Epithelial cell of prostate (primary cell): ENCODE measurements at places on chromosomes 12 and 14.

- DNase-seq, result peak; percentile 20
Measured at GRCh38 chr12:89833337-89834252, 125.0 kb upstream of the ATP2B1 start.

DNA sequence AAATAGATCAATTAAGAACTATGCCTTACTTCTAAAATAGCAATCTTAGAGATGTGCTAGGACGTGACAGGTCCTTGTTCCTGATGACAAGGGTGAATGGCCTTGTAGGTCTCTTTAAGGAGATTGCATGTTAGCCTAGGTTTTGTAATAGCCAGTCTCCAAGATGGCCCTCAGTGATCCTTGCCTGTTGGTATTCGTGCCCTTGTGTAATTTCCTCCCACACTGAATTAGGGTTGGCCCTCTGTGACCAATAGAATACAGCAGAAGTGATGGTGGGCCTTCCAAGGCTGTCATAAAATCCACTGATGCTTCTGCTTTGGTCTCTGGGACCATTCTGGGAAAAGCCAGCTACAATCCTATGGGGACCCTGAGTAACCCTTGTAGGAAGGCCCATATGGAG is 38.2 kb upstream of the SNX6 start:
- no peak for DNase-seq

DNA sequence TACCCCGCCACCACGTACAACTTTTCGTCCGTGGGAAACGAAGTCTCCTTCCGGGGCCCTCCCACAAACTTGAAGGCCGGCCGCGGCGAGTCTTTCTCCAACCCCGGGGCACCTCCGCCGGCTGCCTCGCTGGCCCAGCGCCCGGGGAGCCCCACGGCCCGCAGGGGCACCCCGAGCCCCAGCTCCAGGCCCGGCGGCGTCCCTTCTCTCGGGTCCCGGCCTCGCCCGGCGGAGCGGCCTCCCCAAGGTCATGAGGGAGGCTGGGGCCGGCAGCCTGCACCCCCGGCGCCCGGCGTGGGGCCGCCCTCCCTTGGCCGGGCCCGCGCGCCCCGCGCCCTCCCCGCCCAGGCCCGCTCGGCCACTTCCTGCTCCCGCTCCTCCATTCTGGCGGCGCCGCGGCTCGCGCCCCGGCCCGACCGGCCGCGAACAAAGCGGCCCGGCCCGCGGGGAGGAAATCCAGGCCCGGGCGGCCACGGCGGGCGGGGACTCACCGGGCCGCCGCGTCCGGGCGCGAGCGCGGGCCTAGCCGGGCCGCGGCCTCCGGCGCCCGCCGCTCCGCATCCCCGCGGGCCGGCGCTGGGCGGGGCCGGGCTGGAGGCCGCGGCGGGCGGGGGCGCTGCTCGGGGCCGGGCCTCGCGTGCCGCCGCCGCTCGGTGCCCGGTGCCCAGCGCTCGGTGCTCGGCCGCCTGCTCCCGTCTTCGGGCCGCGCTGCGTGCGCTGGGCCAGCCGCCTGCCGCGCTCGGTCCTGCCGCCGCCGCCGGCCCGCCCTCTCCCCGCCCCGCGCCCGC is at the start of gene AKT1:
Gene AKT1, minus strand, starts transcription at position 756 of the 788 bp plus-strand sequence. CDS start 3,105 bp downstream, outside the sequence.
- no peak for DNase-seq

- DNase-seq, result peak; percentile 27
Measured at GRCh38 chr12:69298947-69299346, 49.2 kb upstream of the LYZ start.

DNA sequence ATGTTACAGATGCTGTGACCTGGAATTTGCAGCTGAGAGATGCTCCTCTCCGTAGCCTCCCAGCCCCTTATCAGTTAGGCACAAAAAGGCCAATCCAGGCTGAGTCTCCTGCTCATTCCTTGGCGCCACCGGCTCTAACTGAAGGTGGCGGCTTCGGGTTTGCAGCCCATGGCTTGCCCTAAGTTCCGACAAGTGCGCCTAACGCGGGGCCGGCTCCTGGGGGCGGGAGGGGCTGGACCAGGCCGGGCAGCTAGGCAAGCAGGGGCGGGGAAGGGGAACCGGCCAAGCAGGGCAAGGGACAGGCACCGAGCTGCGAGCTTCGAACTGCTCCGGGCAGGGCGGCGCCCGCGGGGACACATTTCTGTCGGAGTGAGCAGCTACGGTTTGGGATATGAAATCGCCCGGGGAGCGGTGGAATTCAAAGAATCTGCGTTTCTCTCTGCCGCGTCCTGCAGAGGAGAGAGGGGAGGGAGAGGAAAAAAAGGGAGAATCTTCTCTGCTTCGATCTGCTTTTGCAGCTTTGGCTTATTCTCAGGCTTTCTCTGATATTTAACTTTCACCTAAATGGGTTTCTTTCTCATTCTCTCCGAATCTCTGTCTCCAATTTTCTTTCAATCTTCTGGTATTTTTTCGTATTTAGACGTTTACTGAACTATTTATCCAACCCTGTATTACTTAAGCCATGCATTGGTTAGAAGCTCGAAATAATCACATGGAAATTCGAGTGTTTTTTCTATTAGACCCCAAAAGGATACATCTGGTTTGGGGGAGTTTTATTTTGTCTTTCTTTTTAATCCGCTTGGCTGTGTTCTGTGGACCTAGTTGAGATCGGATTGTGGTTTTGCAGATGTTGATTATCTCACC is 1.6 kb upstream of the HOXC12 start:
- no peak for DNase-seq

- DNase-seq, result no peak
Measured at GRCh38 chr12:121989276-121990113, 32.2 kb upstream of the BCL7A start.

- DNase-seq, result no peak
Measured at GRCh38 chr12:121804417-121805111, 755 bp downstream of the SETD1B start.

DNA sequence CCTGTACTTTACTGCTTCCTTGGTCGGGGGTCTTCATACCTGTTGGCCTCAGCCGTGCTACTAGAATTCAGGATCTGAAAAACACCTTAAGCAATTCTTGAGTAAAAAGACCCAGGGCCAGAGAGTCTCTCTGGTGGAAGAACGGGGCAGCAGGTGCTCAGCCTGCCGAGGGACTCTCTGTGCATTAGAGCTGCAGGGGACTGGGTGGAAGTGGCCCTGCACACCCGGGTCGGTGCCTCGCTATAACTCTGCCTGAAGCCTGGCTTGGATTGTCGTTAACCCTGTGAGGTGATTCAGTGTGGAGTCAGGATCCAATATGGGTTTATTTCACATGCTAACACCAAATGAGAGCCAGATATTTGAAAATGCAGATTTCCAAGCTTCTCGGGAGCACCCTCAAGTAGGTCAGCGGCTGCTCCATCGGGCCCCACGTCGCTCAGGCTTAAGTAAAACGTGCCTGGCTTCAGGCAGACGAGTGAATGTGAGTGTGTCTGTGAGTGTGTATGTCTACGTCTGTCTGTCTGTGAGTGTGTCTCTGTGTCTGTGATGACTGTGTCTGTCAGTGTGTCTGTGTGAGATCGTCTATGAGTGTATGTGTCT is 35.1 kb upstream of the C14orf180 start:
- DNase-seq, result no peak

GRCh38 chr12:132218915-132219314 is 74.7 kb downstream of the NOC4L start:
- DNase-seq, result no peak

- no peak for DNase-seq
Measured at GRCh38 chr14:96584199-96584906, 82.2 kb downstream of the PAPOLA start.

DNA sequence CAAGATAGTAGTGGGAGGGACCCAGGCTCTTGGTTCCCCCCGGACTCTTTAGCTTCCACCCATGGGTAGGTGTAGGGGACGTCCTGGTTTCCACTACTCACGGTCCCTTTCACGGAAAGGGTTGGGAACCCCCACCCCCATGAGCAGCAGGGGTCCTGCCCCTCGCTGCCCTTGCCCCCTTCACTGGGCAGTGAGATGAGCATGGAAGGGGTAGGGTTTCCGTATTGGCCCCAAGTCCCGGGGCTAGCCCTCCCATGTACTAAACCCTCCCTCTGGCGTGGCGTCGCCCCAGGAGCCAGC is 12.7 kb downstream of the AGAP2 start:
- no peak for DNase-seq

DNA sequence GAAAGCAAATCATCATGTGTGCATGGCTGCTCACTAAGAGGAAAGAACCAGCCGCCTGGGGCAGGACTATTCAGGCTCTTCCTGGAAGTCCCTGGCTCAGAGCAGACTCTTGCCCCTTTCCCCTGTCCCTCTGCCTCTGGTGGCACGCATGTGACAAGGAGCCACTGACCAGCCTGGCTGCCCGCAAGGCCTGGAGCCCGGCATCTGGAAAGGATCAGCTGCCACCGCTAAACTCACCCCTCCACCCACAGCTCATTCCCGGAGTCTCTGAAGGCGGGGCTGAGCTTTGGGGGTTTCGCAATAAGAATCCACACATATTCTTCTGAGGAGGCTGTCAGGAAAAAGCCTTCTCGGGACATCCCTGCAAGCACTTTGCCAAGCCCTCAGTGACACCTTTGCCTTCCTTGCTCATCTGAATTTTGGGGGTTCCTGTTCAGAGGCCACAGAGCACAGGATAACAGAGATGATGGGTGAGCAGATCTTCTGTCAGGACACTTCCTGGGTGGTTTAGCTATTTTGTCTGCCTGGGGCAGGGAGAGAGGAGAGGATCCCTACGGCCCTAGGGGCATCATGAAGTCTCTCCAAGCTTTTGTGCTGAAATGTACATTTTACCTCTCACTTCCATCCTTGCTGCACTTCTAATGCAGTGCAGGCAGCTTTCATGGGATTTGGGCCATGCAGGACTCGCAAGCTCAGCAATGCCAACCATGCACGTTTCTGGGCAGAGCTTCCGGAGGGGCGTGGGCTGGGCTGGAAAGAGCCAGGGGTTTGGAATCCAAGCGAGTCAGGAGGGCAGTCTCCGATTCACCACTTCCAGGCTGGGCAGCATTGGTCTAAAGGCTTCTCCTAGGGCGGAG is 124.8 kb upstream of the MAP1LC3B2 start:
- no peak for DNase-seq

DNA sequence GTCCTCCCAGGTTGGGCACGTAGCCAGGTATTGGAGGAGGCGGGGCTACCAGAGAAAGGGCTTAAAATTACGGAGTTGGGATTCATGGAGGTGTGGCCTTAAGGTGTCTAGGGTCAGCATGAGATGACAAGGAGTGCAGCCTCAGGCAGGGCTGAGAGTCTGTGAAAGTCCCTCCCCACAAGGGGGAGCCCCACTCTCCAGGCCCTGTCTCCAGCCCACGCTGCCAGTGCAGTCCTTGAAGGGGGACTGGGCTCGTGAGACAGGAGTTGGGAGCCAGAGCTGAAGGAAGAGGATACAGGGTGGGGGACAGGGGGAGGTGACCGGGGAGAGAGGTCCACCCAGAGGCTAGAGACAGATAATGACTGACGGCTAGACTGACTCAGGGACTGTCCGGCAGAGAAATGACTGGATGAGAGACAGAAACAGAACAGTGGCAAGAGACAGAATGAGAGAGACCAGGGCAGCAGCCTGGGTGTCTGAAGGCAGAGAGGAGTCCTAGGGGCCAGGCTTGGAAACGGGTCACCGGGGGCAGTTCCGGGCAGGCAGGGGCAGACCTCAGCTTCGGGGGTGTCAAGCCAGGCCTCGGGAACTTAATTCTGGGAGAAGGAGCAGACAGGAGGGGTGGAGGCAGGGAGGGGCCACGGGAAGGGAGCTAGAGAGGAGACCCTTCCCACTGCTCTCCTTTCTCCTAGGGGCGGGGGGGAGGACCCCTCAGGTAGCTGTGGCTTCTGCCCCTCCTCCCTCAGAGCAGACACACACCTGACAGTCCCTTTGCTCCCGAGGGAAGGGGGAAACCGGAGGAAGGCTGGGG is 970 bp downstream of the CDH24 start:
- DNase-seq, result no peak

DNA sequence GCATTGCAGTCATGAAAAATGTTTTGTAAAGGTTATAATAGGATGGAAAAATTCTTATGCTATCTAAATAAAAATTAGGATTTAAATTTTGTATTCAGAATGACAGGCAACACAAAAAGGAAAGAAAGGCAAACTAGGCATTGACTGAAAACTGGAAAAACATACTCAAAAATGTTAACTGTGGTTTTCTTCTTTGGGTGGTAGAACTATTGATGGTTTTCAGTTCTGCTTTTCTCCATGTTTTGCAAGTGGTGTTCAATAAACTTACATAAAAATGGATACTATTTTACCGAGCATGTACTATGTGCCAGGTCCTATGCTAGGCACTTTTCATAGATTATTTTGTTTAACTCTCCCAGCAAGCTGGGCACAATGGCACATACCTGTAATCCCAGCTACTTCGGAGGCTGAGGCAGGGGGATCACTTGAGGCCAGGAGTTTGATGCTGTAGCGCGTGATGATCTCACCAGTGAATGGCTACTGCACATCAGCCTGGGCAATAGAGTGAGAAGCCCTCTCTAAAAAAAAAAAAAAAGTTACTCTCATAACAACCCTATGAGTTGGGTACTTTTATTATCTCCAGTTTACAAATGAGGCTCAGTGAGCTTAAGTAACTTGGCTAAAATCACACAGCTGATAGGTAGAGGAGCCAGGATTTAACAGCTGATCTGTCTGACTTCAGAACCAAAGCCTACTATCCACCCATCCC is 26.3 kb upstream of the TCP11L2 start:
- DNase-seq, result no peak

GRCh38 chr12:102459314-102459713 is 21.0 kb downstream of the IGF1 start:
- no peak for DNase-seq

GRCh38 chr12:69151254-69151764 is 88.1 kb upstream of the CPSF6 start:
- no peak for DNase-seq

GRCh38 chr14:103001226-103001625 is 56.1 kb downstream of the CDC42BPB start:
- DNase-seq, result no peak

DNA sequence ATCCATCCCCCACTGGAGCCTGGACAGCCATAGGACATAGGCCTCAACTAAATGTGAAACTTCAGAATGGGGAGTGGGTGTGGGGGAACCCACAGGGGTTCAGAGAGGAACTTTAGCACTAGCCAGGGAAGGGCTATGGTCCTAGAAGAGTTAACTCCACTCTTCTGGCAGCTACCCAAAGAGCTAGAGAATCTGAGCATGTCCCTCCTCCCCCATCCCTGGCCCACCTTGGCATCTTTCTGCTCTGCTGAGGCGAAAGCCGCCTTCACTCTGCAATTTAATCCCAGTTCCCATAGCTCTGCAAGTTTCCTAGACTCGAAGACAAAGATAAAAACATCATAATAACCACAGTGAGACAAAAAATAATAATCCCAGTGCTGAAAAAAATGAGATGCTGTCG is 214.7 kb upstream of the RTL1 start:
- DNase-seq, result no peak

DNA sequence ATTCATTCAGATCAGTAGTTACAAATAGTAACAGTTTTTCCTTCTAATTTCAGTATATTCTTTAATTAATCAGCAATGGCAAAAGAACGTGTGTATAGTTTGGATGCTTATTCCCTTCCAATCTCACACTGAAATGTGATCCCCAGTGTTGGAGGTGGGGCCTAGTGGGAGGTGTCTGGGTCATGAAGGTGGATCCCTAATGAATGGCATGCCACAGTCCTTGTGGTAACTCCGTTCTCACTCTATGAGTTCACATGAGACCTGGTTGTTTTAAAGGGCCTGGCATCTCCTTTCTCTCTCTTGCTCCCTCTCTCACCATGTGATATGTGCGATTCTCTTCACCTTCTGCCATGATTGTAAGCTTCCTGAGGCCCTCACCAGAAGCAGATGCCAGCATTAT is 18.9 kb upstream of the SYNDIG1L start:
- no peak for DNase-seq

- no peak for DNase-seq
Measured at GRCh38 chr14:72104011-72104613, 171.9 kb downstream of the RGS6 start.
